ENCODE measurements at places on chromosomes 7 and 10.

DNA sequence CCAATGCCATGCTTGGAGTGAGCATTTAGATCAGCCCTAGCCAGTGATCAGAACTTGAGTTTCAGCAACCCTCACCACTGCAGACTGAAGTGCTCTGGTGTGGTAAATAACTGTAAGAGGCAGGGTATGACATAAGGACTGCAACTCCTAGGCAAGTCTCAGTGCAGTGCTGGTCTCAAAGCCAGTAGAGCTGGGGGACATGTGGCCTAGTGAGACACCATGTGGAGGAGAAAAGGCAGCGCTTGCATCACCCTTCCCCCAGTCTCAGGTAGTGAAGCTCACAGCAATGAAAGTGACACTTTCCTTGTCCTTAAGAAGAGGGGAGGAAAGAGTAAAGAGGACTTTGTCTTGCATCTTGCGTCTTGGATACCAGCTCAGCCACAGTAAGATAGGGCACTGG is 386.8 kb upstream of the POT1 start:
- peak; percentile 44 for DNase-seq

- DNase-seq, result no peak
These were observed 69.4 kb downstream of the HECTD2 start for GRCh38 chr10:91479583-91479982.

GRCh38 chr10:31343551-31343950 is 24.5 kb downstream of the ZEB1 start:
- peak; percentile 23 for DNase-seq

DNA sequence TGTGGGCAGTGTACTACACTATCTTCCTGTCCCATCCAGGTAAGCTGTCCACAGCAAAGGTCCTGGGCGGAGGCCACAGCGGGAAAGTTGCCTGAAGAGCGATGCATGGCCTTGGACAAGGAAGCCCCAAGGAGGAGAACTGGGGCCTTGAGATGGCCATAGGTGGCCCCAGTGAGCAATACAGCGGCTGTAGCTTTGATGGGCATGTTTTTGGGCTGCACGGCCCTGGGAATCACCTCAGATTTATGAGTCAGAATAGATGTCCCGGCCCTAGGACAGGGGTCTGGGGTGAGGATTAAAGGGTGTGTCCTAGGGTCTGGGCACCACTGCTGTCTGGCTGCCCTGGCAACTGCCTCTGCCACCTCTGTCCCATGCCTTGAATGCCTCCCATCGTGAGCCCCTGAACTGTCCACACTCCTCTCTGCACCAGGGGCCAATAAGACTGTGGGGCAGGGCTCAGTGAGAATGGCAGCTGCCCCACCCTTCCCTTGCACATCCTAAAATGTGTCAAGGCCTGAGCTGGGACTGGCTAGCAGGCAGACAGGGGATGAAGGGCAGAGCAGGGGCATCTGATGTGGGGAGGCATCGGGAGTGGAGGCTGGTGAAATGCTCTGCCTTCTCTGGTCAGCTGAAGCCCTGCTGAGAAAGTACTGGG is 9.4 kb upstream of the IRF5 start:
- no peak for DNase-seq

DNA sequence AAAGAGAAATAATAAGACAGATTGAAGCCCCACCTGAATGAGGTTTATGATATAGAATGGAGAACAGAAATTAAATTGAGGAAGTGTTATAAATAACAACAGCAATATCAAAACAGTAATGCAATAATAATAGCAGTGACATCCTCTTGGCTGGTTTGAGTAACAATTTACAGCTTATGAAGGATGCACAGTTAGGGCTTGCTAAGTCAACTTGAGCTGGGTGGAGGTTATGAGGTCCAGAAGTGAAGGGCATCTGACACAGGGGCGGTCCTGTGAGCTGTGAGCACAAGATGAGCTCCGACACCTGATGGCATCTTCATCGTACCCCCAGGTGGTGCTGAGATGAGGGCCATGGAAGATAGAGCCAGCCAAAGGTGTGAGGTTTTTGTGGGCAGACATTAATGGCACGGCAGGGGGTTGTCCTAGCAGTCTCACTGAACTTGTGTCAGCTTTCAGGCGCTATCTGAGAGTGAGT is 30.5 kb downstream of the ARHGAP22 start:
- no peak for DNase-seq

GRCh38 chr10:129344103-129344502 is 122.9 kb upstream of the MGMT start:
- no peak for DNase-seq

GRCh38 chr7:98178762-98179490 is 32.3 kb upstream of the BHLHA15 start:
- no peak for DNase-seq

DNA sequence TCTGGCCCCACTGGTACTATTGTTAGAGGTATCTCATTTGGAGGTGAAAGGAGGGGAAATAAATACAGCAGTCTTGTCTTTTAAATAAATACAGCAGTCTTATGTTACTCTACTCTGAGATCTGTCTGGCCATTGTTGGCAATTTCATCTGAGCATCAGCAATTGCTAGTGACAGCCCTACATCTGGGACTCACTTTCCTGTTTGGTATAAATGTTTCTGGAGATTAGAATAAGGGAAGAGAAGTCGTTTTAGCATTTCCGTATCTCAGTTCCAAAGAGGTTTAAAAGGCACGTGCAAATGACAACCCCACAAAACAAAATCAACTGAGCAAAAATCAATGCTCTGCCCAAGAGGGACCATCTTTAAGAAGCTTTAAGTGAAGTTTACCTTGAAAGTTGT is 18.1 kb upstream of the CNNM2 start:
- DNase-seq, result no peak

DNA sequence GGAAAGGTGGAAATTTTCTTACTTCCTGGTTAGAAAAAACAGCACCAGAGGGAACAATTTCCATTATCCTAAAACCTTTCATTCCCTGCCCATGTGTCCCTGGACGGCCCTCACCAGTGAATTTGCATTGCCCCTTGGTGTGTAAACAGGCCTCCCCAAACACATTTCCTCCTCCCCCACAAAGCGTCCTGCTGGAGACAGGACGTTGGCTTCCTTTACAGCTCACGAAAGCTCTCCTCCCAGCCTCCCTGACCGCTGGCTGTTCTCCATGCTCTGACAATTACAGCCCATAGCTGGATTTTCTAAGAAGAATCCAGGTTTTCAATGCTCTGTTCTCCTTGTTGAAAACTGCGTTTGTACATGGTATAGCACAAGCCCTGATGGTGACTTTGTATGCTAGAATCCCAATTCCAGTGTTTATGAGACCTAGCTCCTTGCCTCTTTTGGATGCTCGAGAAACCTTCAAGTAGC is 724.2 kb upstream of the CELF2 start:
- DNase-seq, result no peak

- peak; percentile 71 for DNase-seq
These were observed 750 bp downstream of the ZNF398 start for GRCh38 chr7:149147752-149148653.

- peak; percentile 80 for DNase-seq
These were observed 6.0 kb downstream of the MBLAC1 start for GRCh38 chr7:100132697-100133151.

- no peak for DNase-seq
These were observed 126.9 kb downstream of the TACC2 start for GRCh38 chr10:122115874-122116273.

GRCh38 chr10:132595854-132596253 is 58.3 kb downstream of the INPP5A start:
- DNase-seq, result no peak

- DNase-seq, result no peak
These were observed 91.0 kb downstream of the ELMO1 start for GRCh38 chr7:37357637-37357996.

GRCh38 chr7:116041615-116042014 is 11.1 kb upstream of the TFEC start:
- no peak for DNase-seq

GRCh38 chr7:3436112-3436511 is 135.1 kb downstream of the SDK1 start:
- DNase-seq, result no peak

- DNase-seq, result peak; percentile 83
These were observed 17.4 kb downstream of the C7orf57 start for GRCh38 chr7:48052748-48053147.

DNA sequence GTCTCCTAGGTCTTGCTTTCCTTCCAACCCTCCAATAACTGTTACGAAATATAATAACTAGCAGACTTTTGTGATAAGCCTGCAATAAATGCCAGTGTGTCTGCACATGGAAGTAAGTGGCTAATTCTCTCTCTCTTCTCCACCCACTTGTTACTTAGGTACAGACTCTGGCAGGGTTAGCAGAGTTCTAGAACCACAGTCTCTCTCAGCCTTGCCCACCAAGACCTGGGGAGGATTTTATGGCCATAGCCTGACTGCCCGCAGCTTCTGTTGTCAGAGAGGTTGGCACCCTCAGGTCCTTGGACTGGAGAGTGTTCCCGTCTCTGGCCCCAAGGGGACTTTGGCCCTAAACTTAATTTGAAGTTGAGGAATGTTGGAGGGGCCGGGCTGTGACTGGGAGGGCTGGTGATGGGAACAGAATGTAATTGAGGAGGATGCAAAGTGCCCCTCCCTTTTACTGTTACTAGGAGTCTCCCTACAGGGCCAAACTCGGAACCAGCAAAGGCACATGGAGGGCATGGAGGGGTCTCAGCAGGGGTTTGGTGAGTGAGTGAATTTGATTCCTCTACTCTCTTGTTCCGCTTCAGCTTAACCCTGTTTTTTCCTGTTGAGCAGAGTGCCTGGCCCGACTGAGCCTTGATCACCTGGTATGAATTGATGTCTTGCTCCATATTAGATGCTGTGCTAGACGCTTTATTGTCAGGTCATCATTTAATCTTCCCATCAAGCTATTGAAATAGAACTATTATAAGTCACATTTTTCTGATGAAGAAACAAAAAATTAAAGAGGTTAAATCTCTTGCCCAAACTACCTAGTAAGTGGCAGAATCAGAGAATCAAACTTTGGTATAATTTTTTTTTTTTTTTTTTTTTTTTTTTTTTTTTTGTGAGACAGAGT is 37.0 kb upstream of the LCOR start:
- DNase-seq, result no peak

DNA sequence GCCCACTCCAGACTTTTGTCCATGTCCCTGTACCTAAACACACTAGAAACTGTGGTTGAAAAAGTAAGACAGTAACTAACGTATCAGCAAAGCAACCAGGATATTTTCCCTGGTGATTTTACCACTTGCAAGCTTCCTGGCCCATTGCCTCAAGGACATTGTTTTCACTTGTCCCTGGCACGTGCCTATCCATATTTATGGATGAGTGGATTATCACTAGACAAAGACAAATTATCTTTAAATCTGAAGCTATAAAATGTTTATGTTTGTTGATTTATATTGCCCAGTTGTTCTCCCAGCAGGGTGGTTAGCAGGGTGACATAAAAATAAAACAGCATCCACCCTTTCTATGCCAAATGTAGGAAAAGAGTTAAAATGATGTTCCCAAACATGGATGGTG is 93.2 kb upstream of the STEAP1 start:
- DNase-seq, result no peak

- DNase-seq, result no peak
These were observed 258.3 kb downstream of the SNX13 start for GRCh38 chr7:17681965-17682364.

GRCh38 chr7:132051311-132051710 is 494.9 kb upstream of the PODXL start:
- DNase-seq, result no peak

GRCh38 chr7:77918676-77919075 is 120.1 kb downstream of the PHTF2 start:
- no peak for DNase-seq

GRCh38 chr10:61662794-61663259 is at the start of gene CABCOCO1:
CABCOCO1 (plus strand) TSS chr10:61662929; CDS start chr10:61662973, 44 bp downstream.
- DNase-seq, result no peak

GRCh38 chr10:78053211-78053868 is 19.7 kb downstream of the RPS24 start:
- no peak for DNase-seq

DNA sequence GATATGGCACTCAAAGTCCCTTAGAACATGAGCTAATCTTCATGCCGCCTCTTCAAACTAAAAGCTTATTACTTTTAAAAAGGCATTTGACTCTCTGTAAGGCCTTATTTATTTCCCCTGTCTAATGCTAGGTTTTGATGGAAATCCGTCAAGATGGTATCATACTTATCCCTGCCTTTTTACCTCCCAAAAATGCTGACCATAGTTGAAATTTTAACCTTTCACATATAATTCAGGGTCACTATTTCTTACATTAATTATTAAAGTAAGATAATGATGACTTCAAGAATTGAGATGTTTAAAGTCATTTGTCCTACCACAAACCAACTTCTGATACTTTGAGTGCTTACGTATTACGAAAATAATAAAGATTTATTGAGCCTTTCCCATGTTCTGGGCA is 12.3 kb upstream of the OSBPL3 start:
- no peak for DNase-seq

DNA sequence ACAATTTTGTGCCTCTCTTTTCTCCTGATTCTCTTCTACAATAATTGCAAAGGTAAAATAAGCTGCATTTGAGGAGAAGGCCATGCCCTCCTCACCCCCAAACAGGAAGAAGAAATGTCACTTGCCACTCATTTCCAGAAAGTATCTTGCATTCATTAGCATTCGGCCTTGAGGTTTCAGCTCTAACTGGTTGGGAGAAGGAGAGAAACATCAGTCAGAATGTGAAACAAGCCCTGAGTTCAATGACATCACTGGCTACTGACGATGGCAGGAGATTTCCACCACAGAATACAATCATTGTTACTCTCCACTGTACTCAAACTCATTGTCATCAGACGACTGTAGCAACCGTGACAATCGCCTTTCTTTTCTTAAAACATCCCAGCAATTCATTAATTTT is 72.8 kb downstream of the PRKCQ start:
- no peak for DNase-seq

GRCh38 chr7:50957855-50958254 is 175.2 kb upstream of the GRB10 start:
- DNase-seq, result no peak

GRCh38 chr10:119770928-119771327 is 45.1 kb downstream of the INPP5F start:
- DNase-seq, result no peak

DNA sequence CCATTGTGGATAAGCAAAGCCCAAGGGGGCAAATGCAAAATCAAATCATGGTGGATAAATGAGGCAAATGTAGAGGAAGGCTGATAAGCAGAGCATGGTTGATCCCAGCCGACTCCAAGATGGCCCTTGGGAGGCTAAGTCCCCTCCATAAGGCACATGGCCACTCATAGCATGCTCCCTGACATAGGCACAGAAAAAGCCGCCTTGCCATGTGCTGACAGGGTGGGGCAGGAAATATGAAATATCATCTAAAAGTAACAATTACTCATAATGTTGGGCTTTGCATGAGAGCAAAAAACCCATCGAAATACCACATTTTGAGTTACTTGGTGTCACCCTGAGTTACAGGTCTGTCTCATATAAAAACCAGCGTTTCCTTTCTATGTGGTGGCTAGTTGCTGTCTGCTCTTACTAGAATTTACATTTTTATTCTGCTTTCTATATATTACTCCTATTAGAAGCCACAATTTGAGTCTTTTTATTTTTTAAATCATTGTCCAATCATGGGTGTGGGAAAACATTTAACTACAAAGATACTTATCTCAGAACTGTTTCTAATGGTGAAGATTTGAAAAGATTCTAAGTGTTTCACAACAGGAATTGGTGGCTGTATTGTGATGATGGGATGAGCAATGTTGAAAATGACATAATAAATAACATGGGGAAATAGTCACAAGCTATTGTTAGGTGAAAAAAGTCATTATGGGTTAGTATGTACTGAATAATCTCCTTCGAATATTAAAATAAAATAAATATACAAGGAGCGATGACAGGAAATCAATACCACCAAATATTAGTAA is 102.7 kb downstream of the CUBN start:
- peak; percentile 92 for DNase-seq
